ENCODE measurements at places on chromosomes 1 and 21.

DNA sequence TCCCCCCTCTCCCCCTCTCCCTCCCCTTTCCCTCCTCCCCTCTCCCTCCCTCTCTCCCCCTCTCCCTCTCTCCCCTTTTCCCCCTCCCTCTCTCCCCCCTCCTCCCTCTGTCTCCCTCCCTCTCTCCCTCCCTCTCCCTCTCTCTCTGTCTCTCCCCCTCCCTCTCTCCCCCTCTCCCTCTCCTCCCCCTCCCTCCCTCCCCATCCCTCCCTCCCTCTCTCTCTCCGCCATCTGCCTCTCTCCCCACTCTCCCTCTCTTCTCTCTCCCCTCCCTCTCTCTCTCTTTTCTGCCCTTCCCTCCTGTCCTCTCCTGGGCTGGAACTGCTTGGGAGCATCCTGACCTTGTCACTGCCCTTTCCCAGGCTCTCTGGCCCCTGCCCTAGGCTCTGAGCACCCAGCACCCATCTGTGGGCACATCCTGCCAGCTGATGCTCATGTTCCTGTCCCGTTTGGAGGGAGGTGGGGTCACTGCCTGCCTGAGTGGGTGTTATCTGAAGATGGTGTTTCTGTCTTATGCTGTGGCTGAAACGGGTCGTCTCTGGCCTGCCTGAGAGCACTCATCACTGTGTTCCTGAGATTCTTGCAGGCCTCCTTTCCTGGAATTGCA, 10.8 kb downstream of the FTCD start:
- no peak for DNase-seq

DNA sequence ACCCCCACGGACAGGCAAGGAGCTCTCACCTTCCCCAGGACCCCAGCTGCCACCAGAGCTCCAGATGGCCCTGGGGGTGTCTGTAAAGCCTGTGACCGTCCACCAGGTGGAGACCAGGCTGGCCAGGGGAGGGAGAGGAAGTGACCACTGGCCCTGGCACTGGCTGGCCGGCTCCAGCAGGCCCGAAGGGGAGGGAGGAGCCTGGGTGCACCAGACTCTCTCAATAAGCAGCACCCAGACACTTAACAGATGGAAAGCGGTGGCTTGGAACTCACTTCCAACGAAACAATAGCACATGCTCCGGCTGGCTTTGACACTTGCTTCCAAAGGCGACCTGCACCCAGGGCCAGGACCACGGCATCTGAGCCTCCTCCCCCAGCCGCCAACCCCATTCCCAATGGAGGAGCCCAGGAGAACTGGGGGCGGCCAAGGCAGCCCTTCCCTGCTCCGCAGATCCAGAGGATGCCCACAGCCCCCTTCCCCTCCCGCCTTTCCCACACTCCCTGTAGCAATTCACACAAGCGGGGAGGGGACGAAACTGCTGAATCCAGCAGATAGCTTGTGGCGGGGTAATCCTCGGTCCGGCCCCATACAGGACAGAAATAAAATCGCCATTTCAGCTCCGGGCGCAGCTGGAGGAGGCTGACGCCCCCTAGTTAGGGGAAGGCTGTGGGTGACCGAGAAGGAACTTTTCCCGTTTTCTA, 742 bp upstream of the PDE9A start:
- DNase-seq: no peak

- DNase-seq: no peak
Observed at GRCh38 chr21:38229260-38229877, 27.4 kb upstream of the KCNJ15 start.

- no peak for DNase-seq
Observed at GRCh38 chr1:9101510-9102146, 27.3 kb downstream of the GPR157 start.

DNA sequence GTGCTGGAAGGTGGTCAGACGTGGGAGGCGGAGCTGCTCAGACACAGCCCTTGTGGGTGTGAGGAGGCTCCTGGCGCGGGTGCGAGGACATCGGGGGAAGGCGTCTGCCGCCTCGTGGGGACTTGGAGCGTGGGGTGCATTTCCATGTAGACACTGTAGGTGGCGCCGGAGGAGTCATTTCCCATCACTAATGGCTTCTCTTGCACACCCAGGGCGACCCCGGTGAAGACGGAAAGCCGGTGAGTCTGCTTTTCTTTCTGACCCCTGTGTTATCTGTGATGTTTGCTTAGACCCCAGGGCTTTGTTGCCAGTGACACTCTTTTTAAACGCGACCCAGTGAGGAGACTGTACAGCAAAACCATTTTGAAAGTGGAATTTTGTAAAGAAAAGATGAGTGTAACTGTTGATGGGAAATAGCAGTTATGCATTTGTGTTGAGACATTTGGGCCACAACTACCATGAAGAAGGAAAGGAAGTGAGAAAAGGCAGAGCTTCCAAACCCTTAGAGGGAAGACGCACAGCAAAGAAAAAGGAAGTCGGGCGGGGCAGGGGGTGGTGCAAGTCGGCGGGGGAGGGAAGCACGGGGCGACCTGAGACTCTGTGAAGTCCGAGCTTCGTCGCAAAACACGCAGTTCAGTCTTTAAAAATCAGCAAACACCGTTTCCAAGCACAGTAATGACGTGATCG, 64.0 kb downstream of the SLC19A1 start:
- peak; percentile 68 for DNase-seq

DNA sequence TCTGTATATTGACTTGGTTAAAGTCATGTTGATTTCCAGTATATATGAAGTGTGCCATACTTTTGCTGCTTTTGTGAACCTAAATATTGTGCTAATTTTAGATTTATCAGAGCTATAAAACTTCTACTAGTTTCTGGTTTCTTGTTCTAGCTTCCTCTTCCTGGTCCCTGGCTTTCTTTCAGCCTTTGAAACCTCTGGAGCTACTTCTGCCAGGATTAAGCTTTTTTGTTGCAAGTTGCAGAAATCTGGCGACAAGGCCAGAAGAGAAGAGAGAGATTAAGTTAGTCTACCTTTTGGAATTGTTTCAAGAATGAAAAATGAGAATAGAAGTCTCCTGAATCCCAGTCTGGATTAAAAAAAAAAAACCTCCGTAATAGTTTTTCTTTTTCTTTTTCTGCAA, 13.5 kb downstream of the RNF2 start:
- no peak for DNase-seq

DNA sequence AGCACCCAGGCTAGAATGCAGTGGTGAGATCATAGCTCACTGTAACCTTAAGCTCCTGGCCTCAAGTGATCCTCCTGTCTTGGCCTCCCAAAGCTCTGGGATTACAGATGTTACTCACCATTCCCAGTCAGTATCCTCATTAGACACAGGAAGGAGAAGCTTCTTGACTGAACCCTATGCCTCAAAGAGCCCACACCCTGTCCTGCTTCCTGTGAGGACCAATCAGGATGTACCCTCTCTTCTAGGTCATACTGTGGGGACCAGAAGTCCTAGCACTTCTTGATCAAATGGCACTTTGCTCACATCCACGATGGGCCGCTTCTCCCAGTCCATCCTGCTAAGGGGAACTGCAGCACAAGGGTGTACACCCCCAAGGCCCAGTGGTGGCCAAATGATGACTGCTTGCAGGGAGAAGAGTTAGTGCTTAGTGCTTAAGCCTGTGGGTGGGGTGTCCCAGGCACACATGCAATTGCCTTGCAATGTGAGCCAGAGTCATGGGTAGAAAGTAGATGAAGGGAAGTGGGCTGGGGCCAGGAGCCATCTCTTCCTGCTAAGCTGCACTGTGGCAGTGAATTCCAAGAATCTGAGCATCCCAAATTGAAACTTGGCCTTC, 9.8 kb downstream of the CD34 start:
- DNase-seq: no peak

DNA sequence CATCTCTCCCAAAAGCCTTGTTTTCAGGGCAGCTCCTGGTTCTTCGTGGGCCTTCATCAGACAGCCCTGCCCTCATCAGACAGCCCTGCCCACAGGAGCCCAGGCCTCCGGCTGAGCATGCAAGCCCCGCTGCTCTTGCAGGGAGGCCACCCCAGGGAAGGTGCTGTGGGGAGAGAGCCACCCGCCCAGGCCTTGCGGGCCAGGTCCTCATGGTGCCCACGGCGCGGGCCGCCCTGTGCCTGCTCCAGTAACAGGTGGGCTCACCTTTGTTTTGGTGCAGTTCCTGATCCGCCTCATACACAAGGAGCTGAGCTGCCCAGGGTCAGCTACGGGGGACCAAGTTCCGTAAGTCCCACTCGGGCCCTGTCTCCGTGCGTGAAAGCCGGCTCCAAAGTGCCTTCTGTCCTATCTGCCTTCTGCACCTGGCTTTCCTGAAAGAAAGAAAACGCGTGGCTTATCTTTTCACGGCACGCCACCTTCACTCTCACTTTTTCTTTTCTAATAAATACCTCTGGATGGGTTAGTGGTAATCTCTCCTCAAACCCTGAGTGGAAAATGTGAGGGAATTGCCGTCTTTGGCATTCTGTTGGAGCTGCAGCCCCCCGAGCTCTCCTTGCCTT, 65.9 kb downstream of the SLC37A1 start:
- DNase-seq: no peak
